ENCODE measurements at places on chromosomes 5 and 9.

DNA sequence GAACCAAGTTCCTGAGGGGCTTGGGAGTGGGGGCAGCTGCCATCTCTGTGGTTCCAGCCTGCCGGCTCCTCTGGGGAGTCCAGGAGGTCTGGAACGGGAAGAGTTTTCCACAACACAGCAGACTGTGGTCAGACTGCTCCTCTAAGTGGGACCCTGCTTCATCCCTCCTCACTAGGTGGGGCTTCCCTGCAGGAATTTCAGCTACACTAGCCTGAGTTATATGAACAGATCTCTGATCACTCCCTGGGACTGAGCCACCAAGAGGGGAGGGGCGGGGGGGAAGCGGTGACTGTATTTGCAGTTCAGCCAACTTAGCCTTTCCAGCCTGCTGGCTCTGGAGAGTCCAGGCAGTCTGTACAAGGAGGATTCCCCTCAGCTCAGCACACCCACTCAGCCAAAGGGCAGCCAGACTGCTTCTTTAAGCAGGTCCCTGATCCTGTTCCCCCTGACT is 19.4 kb downstream of the DTWD2 start:
- no peak for DNase-seq

GRCh38 chr5:54696931-54697330 is 179.4 kb downstream of the SNX18 start:
- DNase-seq = no peak

GRCh38 chr5:174464504-174465165 is 259.7 kb upstream of the MSX2 start:
- DNase-seq = no peak

GRCh38 chr9:15086156-15086763 is 176.0 kb upstream of the FREM1 start:
- no peak for DNase-seq

- peak; percentile 59 for DNase-seq
These were observed 3.3 kb upstream of the CDC20B start for GRCh38 chr5:55176176-55176818.

GRCh38 chr9:133873461-133873891 is 118.6 kb downstream of the VAV2 start:
- no peak for DNase-seq

- no peak for DNase-seq
These were observed 49.3 kb downstream of the DUSP1 start for GRCh38 chr5:172721455-172722326.

DNA sequence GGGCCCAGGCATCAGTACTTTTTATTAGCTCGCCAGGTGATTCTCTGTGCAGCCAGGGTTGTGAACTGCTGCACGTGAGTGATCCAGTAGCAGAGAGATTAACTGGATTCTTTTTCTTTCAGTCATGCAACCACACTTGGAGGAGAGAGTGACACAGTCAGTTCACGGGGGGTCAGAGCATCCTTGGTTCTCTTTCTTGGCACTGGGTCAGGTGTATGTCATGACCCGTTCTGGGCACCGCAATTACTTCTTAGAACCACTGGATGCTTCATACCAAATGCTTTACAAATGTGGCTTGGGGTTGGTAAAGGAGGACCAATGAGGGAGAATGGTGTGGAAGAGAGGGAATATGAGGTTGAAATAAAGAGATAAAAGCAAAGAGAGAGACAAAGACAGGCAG is 368.7 kb downstream of the MLLT3 start:
- no peak for DNase-seq

- DNase-seq = peak; percentile 47
These were observed 672 bp downstream of the MSANTD3 start for GRCh38 chr9:100427366-100428263.

DNA sequence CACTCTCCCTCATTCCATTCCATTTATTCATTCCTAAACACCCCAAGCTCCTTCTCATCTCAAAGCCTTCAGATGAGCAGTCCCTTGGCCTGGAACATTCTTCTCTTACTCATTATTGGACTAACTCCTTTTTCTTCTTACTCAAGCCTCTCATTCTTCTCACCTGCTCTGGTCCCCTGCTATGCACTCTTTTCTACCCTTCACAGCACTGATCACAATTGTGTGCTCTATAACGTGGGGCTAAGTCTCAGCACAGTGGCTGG is 212.4 kb downstream of the MAPKAP1 start:
- no peak for DNase-seq

DNA sequence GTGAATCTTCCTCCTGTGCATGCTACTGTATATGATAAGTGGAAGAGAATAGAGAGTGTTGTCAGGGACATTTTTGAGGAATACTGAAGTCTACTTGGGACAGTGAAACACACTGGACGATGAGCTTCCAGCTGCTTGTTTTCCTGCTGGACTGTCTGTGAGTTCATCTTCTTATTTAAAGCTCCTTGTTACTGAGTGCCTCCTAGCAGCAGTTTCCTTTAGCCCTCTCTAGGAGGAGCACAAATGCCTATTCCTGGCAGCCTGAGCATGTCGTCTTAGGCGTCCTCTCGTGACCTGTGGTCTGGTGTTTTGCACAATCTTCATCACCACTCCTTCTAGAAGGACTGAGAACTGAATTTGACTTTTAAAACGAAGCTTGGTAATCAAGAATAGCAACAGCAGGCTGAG is 43.8 kb downstream of the ANKRD33B start:
- no peak for DNase-seq

- no peak for DNase-seq
These were observed 21.1 kb upstream of the DMRTA1 start for GRCh38 chr9:22425551-22425950.

DNA sequence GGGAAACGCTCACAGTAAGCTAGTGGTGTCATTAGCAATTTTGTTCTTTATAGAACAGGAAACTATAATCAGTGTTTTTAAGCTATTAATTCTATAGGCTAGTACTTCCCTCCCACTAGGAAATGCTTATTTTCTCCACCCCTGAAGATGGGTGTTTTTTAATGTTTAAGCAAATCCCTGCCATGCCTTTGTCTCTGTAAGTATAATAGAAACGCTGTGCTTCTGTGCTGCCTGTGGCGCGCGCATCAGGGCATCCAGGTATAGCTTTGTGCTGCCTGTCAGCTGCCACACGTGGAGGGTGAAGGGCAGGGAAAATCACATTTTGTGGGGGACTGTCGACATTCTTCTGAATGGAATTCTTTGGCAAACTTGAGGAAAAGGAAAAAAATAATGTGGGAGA is 217.5 kb downstream of the RAB3C start:
- no peak for DNase-seq

GRCh38 chr9:4506490-4506889 is 16.2 kb downstream of the SLC1A1 start:
- DNase-seq = no peak

GRCh38 chr5:96280946-96281393 is 152.1 kb downstream of the PCSK1 start:
- DNase-seq = no peak

- no peak for DNase-seq
These were observed 32.1 kb downstream of the WNK2 start for GRCh38 chr9:93216073-93216365.

- no peak for DNase-seq
These were observed 780.3 kb downstream of the KCTD16 start for GRCh38 chr5:144950996-144951395.

DNA sequence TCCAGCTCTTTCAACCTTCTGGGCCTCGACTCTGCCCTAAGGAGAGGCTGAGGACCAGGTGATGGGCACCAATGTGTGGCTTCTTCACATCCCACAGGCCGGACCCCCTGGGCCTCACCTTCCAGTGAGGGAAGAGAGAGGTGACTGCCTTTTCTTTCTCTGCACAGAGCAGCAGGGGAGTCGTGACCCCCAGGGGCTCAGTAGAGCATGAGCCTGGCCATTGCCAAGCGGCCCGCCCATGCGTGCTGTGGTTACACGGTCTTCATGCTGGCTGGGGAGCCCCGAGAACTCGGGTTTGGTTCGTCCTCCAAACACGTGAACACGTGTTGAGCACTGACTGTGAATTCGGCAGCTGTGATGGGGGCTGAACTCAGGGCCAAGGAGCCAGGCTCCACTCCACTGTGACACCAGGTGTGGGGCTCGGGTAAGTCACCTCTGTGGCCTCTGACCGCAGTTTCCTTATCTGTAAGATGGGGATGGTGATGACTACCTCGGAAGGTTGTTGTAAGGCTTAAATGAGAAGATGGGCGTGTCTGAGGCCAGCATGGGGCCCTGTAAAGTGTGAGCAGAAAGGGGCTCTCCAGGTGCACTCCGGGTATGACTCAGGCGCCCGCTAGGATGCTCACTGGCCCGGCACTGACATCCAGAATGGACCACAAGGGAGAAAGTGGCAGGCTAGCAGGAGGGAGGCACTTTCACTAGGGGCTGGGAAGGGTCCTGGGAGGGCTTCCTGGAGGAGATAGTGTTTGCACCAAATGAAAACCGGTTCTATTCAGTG is 13.4 kb upstream of the GRHPR start:
- DNase-seq = no peak

Measured in endothelial cell (in vitro differentiated cells).